ENCODE measurements at places on chromosomes 5 and 9.

- DNase-seq, result no peak
Measured at GRCh38 chr5:42361315-42361688, 61.9 kb upstream of the GHR start.

DNA sequence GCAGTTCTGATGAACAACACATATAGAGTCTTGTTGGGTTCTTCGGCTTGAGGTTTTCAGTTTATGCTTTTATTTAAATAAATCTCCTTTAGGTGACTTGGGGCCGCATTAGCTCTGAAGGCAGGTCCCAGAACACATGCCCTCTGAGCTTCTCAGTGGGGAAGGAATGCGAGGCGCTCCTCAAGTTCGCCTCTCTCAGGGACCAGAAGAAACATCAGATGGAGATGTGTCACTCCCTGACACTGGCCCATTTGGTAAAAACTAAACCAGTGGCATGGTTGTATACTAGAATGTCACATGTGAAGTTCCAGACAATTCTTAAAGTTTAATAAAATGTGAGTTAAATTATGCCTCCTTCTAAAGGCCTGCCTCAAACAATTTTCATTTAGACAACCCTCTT is 1.9 kb downstream of the MACROH2A1 start:
- no peak for DNase-seq

DNA sequence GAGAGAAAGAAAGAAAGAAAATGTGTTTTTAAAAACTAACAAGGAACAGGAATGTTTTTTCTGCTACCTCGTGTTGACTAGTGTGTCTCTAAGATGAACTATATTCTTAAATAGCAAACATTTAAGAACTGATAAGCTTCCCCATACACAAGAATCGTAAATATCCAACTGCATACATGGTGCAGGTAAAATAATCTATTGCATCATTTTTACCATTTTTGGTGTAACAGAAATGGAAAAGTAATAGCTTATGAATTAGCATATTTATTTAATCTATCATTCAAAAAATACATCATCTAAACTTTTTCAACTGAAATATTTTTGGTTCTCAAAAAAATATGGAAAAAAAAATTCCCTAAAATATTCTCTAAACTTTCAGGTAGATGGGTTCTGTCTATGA is 59.7 kb upstream of the RAD23B start:
- no peak for DNase-seq

- no peak for DNase-seq
Measured at GRCh38 chr5:41831155-41831554, 39.1 kb downstream of the OXCT1 start.

- DNase-seq, result no peak
Measured at GRCh38 chr9:107487521-107488374, 1.8 kb downstream of the KLF4 start.
